CD4-positive, alpha-beta T cell treated with Interleukin-21 for 1 hour (primary cell): ENCODE measurements at places on chromosomes 3 and 15.

DNA sequence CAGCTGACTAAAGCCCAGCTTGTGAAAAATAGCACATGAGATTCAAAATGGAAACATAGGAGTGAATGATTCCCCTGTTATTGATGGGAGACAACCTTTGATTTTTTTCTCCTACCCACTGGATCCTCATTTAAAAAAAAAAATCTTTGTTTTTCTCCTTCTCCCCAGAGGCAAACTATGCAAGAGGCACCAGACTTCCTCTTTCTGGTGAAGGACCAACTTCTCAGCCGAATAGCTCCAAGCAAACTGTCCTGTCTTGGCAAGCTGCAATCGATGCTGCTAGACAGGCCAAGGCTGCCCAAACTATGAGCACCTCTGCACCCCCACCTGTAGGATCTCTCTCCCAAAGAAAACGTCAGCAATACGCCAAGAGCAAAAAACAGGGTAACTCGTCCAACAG is 2.6 kb downstream of the CACNA1D start:
- DNase-seq: no peak

DNA sequence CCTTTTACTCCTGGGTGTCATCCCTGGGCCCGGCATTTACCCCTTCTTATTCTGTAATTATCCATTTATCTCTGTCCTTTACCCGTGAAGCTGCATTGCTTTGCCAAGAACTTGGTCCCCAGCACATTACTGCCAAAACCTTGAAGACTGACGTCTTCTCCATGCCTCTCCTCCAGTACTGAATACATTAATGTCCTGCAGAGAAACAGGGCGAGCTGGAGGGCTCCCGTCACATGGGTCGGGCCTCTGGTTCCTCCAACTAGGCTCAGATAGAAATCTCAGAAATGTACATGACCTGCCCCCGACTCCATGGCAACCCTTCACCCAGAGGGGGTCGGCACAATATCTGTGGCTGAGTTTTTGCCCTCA is 445 bp downstream of the EFCAB12 start:
- no peak for DNase-seq

- DNase-seq: no peak
Observed at GRCh38 chr3:140553591-140553990, 124.3 kb upstream of the TRIM42 start.

GRCh38 chr3:56931836-56932235 is 128.6 kb upstream of the SPATA12 start:
- no peak for DNase-seq

GRCh38 chr3:156443079-156443478 is 111.8 kb downstream of the SSR3 start:
- no peak for DNase-seq
